ENCODE measurements at places on chromosomes 3 and 15.
A peak's percentile ranks its signal among the peaks of the same experiment; 100 is the strongest.

DNA sequence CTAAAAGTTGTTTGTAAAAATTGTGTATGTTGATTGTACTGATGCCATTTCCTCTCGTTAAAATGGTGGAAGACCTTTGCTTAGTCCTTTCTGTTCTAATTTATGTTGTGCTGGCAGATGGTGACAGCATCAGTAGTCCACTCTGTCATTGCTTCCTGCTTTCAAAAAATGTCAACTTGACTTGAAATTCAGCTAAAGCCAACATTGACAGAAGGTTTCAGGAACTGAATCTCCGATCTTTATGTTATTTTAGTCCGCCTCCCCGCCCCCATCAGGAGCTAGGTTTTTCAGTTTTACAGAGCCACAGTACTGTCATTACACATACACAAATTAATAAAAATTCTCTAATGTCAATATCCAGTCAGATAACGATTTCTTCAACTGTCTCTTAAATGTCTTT lies 1.5 kb downstream of the CEP63 start:
- no peak for DNase-seq

DNA sequence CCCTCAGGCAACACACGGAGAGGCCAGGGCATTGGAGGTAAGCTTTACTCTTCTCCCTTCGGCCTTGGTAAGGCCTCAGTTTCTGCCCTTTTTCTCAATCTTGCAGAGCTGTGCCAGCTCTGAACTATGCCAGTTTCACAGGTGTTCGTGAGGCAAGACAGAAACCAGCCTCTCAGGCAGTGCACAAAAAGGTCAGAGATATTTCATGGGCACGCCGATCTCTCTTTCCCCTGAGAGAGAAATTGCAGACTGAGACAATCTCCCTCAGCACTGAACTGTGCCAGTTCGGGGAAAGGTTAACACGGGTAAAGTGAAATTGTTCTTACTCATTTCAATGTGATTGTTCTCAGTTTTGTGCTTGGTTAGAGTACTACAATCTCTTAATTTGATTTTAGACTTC lies 88.5 kb downstream of the GMNC start:
- no peak for DNase-seq

DNA sequence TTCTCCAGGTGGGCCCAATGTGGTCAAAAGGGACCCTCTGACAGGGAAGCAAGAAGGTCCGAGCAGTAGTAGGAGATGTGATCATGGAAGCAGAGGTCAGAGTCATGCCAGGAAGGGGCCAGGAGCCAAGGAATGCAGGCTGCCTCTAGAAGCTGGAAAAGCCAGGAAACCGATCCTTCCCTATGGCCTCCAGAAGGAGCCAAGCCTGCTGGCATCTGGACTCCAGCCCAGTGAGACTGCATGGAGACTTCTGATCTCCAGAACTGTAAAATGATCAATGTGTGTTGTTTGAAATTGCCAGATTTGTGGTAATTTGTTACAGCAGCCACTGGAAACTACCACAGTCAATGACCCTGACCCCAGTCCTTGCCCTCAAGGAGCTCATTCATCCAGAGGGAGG lies 56.8 kb upstream of the SPATA12 start:
- no peak for DNase-seq

DNA sequence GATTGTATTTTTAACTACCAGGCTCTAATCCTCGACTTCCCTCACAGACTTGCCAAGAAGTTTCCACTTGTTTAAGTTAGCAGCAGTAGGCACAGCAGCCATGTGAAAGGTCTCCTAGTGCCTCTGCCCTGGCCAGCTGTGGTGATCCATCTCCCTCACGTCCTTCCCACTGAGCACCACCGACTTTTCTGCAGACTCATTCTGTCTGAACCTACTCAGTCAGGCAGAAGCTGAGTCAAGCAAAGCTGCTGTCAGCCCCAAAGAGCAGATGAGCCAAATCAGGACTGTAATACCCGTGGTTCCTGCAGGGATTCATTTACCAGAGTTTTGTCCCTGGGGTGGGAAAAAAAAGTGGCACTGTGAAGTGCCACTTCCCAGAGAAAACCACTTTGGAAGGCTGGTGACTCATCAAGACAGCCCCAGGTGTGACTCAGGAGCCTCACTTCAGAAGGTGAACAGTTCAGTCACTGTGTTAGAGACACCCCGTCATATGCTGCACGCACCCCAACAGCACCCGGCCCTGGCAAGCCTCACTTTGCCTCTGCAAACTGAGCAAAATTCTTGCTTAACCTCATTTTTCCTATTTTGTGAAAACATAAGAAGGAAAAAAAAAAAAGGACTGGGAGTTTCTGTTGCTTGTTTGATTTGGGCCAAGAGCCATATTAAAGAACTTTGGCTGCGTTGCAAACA lies 76.0 kb downstream of the WWTR1 start:
- no peak for DNase-seq

GRCh38 chr3:69500604-69501003 lies 114.7 kb upstream of the FRMD4B start:
- no peak for DNase-seq

DNA sequence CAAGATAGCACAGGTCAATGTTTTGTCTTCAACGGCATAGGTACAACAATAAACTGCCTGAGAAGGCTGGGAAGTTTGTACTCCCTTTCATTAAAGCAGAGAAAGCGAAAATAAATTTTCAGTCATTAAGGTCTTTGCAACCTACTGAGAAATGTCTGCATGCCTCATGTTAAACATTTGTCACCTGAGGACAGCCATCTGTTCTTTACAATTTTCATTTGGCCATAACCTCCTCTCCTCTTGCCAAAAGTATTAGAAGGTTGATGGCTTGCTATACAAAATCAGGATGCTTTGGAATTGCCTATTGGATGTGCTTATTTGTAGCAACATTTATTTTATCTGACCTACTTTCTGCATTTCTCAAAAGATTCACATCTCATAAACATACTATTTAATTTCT lies 122.7 kb downstream of the GOLIM4 start:
- DNase-seq, result no peak

DNA sequence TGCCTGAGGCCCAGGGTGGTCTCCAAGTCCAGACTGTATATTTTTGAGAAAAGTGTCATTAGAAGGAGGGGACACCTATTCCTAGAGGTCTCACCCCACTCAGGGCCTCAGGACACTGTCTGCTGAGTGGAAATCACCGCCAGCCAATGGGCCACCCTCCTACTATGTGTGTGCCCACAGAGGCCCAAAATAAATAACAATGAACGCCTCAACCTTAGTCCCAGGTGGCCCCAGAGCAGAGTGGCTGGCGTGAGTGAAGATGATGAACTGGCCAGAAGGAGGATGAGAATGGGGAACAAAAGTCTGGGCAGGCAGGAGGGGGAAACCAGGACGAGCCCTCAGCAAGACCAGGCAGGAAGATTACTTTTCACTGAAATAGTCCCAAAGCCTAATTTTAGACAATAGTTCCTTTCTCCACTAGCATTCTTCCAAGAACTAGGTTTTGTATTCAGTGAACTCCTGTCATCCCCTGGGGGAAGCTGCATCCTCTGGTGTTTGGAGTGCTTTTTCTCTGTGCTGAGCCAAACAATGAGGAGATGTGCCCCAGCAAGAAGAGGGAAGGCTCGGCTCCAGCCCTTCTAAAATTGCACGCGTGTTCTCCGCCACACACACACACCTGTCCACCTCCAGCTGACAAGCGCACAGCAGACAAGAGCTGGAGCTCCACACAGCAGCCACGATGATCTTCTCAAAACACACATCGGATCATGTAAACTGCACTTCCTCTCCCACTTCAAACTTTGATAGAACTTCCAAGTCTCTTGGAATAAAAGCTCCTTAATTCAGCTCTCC lies 72.2 kb downstream of the ADCY5 start:
- no peak for DNase-seq

DNA sequence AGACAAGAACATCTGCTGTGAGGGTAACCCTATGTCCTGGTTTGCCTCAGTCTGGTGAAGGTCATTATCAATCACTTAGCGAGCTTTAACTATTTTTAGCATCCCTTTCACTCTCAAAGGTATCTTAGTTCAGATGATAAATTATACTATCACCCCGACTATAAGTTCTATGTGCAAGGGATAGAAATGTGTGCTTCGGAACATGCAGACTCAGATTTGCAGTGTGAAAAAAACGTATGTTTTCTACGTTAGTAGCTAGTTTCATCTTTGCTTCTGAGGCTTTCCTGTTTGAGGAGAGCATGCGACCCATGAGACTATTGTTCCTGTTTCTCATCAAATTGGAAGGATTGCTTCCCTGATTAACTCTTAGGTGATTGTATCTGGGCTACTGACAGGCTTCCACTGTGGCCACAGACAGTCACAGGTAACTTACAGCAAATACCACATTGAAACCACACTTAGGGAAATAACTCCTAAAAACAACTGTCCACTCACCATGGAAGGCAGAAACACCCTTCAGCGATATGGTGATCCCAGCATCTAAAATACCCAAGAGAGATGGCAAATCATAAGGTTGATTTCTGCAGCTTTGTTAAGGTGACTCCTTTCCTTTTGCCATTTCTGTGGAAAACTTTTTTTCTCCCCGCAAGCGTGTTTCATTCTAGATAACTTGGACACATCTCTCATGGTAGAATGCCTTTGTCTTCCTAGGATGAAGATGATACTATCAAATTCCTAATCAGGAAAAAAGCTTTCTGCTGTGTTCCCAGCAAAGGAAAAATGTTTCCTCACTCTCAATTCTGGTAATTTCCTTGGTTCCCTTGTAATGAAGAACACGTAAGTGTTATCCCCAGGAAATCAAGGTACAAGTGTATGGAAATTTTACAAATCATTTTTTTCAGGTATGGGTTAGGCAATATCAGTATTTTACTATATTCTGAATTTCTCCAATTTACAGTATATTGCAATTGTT lies 5.2 kb downstream of the GCSAM start:
- no peak for DNase-seq

GRCh38 chr3:195818301-195818700 lies 6.6 kb upstream of the MUC4 start:
- DNase-seq, result no peak

DNA sequence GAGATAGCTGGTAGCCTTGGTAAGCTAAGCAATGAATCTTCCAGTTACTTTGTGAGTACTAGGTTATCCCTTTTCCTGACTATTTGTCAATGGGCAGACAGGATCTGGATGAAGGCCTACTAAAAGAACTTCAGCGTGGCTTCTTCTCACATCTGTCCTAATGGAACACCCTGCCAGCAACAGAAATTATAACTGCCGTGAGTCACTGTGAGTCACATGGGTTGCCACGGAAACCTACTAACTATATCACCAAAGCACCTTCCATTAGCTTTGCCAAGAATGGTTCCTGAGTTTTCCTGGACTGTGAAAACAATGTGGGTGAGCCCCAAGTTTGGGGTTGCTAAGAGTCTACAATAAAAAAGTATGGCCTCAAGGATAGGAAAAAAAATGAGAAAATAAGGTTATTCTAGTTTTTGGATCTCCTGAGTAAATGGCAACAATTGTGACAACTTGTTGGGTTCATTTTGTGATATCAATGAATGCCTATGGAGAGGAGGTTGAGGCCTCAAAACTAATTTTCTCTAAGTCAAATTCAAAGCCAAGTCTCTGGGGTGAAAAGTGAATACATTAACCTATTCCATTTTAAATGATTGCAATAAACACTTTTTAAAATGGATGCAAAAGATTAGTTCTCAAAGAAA lies 195.1 kb upstream of the ICE2 start:
- DNase-seq, result peak; percentile 62

DNA sequence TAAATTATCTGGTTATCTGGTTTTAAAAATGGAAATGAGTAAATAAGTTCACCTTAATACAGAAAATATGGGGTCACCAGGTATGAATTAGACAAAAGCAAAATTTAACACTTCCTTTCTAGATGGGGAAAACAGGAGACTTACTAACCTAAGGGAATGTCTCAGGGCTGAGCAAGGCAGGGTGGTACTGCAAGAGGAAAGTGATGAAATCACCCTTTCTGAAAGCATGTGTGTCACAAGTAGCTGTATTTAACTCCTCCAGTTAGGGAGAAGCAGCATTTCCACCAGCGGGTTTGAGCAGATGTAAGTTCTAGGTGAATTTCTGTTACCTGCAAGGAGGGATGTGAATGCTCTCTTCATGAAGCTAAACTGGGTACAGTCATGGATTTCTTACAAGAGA lies 629.1 kb downstream of the MECOM start:
- no peak for DNase-seq

DNA sequence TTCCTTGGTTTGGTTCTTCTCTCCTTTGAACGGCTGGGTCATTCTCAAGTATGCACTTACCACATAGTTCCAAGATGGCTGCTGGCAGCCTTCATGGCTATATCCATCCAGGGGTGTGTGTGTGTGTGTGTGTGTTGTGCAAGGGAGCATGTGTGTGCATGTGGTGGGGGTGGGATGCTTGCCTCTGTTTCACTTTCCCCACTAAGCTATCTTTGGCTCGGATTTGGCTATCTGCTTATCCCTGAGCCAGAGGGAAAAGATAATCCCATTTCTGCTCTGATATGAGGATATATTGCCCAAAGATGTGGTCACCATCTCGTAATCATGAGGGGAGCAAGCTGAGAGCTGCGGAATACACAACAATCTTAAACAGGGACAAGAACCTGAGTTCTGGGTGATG lies 26.2 kb downstream of the ANAPC13 start:
- DNase-seq, result no peak

GRCh38 chr3:107249132-107249531 lies 128.1 kb upstream of the CCDC54 start:
- DNase-seq, result no peak

DNA sequence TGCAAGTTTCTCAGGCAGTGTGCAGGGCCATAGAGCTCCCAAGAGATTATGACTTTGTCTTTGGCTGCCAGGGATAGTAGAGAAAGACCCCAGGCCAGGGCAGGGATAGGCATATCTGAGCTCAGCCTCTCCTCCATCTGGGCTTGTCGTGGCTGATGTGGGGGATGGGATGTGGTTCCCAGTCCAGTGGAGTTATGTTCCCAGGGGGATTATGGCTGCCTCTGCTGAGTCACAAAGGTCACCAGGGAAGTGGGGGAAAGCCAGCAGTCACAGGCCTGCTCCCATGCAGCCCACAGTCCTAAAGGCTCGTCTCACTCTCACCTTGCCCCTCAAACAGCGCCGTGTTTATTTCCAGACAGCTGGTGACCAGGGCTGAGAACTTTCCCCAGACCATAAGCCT lies 354.9 kb downstream of the SI start:
- DNase-seq, result no peak

GRCh38 chr3:141655801-141656200 lies 82.3 kb upstream of the RNF7 start:
- no peak for DNase-seq

- DNase-seq, result no peak
Measured at GRCh38 chr3:53253707-53254508, 1.9 kb downstream of the TKT start.

- no peak for DNase-seq
Measured at GRCh38 chr15:99371180-99372103, 120.2 kb downstream of the LRRC28 start.

- no peak for DNase-seq
Measured at GRCh38 chr15:76669521-76670207, 235.5 kb downstream of the SCAPER start.

DNA sequence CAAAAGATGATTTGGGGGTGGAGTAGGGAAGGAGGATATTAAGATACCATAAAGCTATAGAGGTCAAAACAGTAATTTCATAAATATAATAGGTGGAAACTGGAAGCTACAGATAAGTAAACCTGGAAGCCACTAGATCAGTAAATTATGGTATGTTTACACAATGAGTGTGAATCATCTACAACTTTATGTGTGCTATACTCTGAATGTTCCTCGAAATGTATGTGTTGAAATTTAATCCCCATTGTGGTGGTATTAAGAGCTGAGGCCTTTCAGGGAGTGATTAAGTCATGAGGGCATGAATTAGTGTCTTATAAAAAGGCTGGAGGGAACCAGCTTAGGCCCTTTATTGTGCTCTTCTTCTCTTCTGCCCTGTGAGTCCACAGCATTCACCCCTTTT lies 25.2 kb downstream of the EOMES start:
- no peak for DNase-seq

GRCh38 chr15:63678393-63678792 lies 81.2 kb downstream of the FBXL22 start:
- DNase-seq, result no peak

Data from stimulated activated CD4-positive, alpha-beta T cell treated with anti-CD3 and anti-CD28 coated beads, Interleukin-4, amount 100 ng/mL, for 48 hours (primary cell).